EL (cell line): ENCODE measurements at places on chromosomes 4 and X.

GRCh38 chr4:99841129-99841528, 24.5 kb downstream of the DAPP1 start:
- DNase-seq = no peak

- no peak for DNase-seq
These were observed 84.2 kb upstream of the KCTD8 start for GRCh38 chr4:44532851-44533250.

- DNase-seq = peak; percentile 53
These were observed 19.7 kb upstream of the GPR78 start for GRCh38 chr4:8560265-8561047.

- DNase-seq = no peak
These were observed 129.5 kb upstream of the GPC4 start for GRCh38 chrX:133544778-133545177.

DNA sequence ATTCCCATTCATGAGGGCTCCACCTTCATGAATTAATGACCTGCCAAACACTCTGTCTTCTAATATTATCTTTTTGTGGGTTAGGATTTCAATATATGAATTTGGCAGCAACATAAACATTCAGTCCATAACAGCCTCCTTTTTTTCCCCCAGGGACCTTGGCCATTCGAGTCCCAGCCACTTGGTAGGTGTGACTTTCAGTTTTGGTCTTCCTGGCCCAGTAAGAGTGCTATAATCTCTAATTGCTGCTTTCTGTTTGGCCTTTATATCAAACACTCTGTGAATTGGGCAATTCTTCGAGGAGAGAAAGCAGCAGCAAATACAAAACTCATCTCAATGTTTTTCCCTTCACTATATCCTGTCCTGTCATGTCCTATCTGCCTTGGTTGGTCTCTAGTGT, 12.4 kb upstream of the RADX start:
- no peak for DNase-seq

- DNase-seq = no peak
These were observed 3.6 kb upstream of the STBD1 start for GRCh38 chr4:76302826-76303438.

DNA sequence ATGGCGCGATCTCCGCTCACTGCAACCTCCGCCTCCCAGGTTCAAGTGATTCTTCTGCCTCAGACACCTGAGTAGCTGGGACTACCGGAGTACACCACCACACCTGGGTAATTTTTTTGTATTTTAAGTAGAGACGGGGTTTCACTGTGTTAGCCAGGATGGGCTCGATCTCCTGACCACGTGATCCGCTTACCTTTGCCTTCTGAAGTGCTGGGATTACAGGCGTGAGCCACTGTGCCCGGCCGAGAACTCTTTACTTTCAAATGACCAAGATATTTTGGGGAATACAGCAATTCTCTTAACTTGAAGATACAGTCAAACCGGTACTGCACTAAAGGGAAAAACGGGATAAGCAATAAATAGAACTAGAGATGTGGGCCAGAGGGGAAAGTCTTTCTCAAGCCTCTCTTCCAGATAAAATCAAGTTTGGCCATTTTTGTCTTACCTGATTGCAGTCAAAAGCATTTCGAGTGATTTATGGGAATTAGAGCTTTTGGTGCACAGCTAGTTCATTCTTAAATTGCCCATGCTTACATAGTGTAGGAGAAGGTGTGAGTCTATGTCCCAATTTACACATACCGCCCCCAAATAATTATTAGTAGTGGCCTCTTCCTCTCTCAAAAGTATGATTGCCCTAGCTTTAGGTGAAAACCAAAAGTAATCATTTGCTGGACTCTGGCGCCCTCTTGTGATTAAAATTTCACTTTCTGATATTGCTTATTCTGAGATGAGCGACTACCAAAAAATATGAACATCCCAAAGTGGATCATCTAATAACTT, 53.2 kb upstream of the ABCG2 start:
- DNase-seq = peak; percentile 60

GRCh38 chrX:132119283-132119682, 8.5 kb downstream of the FRMD7 start:
- no peak for DNase-seq

GRCh38 chr4:98749206-98749605, 90.8 kb upstream of the TSPAN5 start:
- no peak for DNase-seq

- DNase-seq = no peak
These were observed 9.5 kb downstream of the HHIP start for GRCh38 chr4:144655491-144655890.

DNA sequence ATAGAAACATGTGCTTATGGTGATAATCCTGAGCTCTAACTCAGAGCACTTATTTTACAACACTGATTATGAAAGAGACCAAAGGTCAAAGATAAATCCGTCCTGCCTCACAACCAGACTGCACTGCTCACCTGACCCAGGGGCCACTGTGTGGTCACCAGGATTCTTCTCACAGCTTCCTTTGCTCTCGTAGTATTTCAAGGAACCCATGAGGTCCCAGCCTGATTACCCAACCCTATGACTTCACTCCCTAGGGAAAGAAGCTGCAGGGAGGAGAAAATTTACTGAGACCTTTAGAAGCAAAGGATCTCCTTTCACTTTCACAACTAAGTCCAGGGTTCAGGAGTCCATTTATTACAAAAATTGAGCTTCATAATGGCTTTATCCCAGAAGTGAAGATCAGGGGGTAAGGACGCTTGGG, 9.6 kb downstream of the SLC25A5 start:
- peak; percentile 76 for DNase-seq

GRCh38 chr4:33369446-33369845, 2649.3 kb downstream of the PCDH7 start:
- peak; percentile 56 for DNase-seq

GRCh38 chr4:124435274-124435950, 277.1 kb downstream of the ANKRD50 start:
- DNase-seq = no peak

DNA sequence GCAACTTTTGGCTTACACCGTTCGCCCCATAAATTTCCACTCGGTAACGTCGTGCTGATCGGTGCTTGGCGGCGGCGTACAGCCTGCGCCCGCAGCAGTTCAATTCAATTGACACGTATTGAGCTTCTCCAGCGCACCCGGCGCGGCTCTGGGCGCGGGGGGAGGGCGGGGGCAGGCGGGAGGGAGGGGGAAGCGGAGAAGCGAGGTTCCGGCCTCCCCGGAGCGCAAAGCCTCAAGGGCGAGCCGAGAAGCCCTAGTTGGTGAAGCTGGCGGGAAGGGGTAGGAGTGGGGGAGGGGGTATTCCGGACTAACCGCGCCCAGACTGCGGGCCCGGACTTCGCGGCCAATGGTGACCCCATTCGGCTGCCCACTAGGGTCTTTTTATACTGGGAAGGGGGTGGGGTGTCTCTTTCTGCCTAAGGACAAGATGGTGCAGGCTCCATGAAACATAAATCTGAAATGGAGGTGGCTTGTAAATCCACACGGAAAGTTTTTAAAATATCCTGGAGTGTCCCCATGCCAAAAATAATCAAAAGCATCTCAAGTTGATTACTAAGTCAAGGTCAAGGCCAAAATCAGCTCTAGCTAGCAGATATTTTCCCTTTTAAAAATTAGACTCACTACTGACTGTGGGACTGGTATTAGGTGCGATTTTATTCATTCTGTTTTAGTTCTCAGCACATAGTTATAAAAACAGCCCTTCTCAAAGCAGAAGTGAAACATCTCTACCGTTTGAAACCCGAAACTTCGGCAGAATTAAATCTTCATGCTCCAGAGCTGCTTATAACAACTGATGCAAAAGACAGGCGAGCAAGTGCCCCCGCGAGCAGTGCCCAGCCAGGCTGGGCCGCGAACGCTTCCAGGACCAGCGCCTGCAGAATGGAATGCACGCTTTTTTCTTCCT, 1.5 kb upstream of the BCOR start:
- peak; percentile 49 for DNase-seq

DNA sequence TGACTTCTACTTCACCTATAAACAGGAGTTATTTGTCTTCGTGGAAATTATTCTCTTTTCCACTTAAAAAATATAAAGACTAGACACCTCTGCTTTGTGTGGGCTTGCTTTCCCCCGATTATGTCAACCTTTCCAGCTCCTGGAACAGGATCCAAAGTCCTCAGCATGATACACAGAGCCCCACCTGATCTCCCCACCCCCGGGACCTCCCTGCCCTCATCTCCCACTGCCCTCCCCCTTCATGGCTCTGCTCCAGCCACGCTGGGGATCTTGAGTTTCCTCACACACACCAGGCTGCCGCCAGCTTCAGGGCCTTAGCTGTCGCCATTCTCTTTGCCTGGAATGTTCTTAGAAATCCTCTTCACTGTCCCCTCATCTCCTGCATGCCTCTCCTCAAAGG, 55.3 kb downstream of the MBNL3 start:
- DNase-seq = no peak
